ENCODE measurements at places on chromosomes 2 and 18.

DNA sequence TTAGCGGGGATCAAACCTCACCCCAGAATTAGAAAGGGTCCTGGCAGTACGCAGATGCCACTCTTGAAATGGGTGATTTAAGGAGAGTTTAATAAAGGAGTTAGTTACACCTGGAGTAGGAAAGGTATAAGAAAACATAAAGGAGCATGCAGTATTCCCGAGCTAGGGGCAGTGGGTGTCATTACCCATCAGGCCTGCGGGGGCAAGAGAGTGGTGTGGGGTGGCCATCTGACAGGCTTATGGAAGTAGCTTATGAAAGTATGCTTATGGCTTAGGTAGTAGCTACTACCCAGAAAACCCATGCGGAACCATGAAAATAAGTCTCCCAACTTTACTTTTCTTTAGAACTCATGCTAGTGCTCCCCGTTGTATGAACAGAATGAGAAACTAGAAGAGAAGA is 568.9 kb upstream of the ACVR2A start:
- no peak for DNase-seq

DNA sequence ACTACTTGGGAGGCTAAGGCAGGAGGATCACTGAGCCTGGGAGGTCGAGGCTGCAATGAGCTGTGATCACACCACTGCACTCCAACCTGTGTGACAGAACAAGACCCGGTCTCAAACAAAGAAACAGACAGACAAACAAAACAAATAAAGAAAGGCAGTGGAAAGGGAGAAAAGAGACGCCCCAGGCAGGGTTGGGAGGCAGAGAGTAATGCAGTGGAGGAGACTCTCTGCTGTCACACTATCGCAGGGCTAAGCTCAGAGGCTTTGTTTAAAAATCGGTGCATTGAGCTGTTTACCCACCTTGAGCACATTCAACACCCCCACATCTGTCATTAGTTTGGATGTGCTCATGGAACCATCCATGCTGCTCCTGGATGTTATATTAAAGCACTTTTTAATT is 84.2 kb upstream of the RMP24 start:
- DNase-seq = no peak

- peak; percentile 72 for DNase-seq
These were observed 10.2 kb upstream of the IMP4 start for GRCh38 chr2:130332271-130333073.

DNA sequence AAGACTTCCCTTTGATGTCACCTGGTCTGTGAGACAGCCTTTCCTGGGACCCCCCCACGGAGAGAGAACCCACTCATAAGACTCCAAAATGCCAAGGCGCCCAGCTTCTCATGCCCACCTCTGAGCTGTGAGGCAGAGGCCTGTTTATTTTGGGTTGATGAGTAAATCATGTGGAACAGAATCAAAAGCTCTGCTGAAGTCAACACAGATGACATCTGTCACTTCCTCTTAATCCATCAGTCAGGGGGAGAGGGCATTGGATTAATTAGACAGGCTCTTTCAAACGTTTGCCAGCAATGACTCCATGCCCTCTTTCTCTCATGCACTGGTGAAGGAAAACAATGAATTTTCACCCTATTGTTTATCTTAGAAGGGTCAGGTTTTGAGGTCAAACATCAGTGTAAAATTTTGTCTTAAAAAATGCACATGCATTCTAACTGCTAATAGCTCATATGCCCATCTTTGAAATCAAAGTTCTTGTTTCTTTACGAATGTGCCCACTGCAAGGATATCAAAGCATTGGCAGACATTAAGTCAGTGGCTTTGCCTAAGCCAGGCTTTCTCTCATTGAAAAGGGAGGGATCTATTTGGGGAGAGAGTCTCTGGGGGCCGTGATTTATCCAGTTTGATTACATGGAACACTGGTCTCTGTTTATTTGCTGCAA is 184.1 kb downstream of the ACKR3 start:
- DNase-seq = no peak
